Substantia nigra (tissue), 51 donors: ENCODE measurements at places on chromosomes 5 and 9.

GRCh38 chr9:78053627-78054026 lies 22.0 kb upstream of the GNAQ start:
- no peak for DNase-seq

DNA sequence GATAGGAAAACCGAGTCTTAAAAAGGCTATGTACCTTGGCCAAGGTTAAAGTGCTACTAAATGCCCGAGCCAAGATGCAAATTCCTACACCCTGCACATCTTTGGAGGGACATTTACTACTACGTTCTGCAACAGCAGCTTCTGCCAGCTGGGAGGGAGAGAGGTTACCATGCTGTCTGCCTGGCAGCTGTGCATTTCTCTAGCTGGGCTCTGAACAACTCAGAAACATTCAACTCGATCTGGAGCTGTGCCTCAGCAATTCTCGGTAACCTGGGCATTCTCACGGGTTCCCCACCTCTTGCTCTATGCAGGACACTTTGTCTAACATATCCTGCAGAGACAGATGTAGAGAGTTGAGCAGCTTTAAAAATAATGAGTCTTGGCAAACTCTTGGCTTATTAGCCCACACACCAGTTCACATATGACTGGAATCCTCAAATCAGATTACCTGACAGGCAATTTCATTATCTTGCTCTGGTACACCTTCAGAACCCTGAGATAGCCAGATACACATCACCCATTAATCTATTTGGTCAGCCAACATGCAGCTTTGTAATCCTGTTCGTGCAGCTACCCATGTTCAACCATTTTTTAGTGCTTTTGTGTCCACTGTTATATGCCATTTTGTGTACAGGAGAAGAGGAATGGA lies 115.8 kb downstream of the EFNA5 start:
- DNase-seq = no peak

GRCh38 chr5:98433673-98434072 lies 339.8 kb upstream of the RGMB start:
- no peak for DNase-seq

GRCh38 chr9:127878001-127878651 lies 651 bp upstream of the AK1 start:
- DNase-seq = no peak

DNA sequence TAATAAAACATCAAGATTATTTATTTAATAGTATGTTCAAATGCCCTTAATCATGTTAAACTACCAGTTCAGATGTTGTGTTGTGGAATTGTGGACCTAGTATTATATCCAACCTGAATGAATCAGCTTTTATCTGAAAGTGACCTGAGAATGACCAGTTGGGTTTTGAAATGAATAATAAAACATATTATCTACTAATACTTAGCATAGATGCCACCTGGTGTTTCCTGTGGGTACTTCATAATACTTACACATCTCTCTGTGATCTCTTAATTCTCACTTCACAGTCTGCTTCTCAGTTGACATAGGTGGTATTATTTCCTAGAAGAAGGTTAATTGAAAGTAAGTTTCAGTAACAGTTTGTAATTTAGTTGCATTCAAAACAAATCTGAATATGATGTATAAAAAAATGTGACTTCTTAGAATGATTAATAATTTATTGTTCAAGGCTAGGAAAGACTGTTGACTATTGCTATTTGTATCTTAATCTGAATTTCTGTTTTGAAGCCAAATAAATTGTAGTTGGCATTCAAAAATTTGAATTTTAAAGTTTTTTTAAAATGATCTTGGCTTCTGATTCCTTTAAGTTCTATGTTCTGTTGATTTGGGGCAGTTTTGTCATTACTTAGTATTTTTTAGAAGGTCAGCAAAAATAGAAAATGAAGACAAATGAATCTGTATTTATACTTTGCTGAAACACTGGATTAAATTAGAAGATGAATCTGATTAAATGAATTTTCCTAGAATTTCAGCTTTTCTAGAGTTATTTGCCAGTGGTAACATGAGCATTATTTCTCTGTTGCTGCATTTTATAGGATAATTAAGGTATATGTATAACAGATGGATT lies 48.2 kb downstream of the KIF2A start:
- DNase-seq = no peak

DNA sequence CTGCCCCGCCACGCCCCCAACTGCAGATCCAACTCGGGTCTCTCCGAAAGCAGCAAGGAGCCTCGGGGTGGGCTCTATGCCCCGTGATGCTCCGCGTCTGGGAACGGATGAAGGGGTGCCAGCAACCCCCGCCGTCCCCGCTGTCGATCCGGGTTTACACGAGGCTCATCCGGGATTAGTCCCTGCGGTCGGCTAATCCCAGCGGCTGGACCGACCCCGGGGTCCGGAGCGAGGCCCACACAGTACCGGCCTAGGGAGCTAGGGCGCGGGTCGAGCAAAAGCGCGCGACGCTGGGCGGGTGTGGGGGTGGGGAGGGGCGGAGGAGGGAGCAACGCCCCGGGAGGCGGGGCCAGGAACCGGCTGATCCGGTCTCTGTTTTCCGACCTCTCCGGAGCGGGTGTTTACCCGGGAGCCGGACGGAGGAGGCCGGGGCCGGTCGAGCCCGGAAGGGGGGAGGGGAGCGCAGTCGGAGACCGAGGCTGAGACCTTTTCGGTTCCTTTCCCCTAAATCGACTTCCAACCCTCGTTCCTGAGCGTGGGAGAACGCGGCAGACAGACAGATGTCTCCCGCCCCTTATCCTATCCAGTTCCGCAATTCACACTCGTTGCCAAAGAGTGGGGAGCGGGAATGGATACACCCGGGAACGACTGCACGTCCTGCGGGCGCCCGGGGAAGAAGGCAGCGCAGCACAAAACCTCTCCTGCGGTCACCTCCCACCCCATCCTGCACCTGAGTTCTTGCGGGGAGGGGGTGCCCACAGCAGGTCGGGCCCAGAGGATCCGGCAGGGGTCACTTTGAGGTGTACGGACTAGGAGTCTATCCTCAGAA lies 28.6 kb downstream of the PCDH1 start:
- DNase-seq = peak; percentile 85

- no peak for DNase-seq
Observed at GRCh38 chr9:83754383-83754977, 46.7 kb upstream of the UBQLN1 start.

- no peak for DNase-seq
Observed at GRCh38 chr5:127019928-127020327, 10.4 kb downstream of the MARCHF3 start.

GRCh38 chr9:86854898-86855523 lies 92.3 kb downstream of the GAS1 start:
- DNase-seq = no peak

GRCh38 chr5:157186309-157187045 lies 5.8 kb downstream of the ITK start:
- DNase-seq = no peak

GRCh38 chr5:92605591-92605990 lies 975.4 kb downstream of the NR2F1-AS1 start:
- no peak for DNase-seq

DNA sequence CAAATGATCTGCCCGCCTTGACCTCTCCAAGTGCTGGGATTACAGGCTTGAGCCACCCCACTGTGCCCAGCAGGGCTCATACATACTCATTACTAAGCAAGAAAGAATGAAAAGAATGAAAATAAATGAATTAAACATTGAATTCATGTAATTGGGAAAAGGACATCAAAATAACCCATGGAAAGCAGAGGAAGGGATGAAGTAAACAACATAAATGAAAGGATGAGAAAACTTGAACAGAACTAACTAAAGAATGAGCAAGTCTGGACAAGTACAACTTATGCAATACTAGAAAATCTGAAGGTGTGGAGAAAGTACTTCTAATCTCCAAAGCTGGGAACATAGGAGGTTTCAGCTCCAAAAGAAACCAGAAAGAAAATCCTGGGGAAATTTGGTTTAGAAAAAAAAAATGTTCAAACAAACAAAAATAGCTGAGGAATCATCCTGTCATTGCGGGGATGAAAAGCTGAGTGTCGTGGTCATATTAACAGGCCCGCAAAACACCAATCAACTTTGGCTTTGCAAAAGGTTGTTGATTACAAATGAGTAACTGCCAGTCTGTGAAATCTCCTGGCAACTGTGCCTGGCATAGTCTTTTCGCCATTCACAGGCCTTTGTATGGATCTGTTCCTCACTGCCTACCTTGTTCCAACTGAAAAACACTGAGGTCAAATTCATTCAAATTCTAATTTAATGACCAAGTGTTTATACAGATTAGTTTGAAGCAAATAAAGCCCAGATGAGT lies 2.3 kb upstream of the AK3 start:
- DNase-seq = no peak

DNA sequence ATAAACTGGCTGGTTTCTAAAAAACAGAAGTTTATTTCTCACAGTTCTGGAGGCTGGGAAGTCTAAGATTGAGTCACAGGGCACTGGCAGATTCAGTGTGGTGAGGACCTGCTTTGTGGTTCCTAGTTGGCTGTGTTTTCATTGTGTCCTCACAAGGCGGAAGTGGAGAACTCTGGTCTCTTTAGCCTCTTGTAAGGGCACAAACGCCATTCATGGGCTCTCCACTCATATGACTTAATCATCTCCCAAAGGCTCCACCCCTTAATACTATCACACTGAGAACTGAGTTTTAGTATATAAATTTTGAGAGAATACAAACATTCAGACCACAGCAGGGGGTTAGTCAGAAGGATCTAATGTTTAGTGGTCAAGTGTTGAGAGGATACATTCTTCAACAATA lies 208.2 kb downstream of the SEC61B start:
- no peak for DNase-seq

GRCh38 chr5:79621056-79621455 lies 8.8 kb downstream of the TENT2 start:
- DNase-seq = no peak

DNA sequence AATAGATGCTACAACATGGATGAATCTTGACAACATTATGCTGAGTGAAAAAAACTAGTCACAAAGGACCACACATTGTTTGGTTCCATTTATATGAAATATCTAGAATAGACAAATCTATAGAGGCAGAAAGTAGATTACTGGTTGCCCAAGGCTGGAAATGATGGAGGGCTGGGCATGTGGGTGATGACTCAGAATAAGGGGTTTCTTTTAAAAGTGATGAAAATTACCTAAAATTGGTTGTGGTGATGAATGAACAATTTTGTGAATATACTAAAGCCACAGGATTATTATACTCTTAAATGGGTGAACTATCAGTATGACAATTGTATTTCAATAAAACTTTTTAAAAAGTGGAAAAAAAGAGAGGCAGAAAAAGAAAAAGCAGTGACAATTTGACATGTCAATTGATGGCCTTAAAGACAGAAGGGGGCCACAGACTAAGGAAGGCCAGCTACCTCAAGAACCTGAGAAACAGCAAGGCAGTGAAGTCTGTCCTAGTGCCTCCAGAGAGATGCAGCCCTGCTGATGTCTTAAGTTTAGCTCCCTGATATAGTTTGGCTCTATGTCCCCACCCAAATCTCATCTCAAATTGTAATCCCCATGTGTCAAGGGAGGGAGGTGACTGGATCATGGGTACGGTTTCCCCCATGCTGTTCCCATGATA lies 182.7 kb downstream of the PIK3R1 start:
- DNase-seq = no peak

GRCh38 chr9:33350310-33350709 lies 52.1 kb downstream of the AQP7 start:
- DNase-seq = no peak

DNA sequence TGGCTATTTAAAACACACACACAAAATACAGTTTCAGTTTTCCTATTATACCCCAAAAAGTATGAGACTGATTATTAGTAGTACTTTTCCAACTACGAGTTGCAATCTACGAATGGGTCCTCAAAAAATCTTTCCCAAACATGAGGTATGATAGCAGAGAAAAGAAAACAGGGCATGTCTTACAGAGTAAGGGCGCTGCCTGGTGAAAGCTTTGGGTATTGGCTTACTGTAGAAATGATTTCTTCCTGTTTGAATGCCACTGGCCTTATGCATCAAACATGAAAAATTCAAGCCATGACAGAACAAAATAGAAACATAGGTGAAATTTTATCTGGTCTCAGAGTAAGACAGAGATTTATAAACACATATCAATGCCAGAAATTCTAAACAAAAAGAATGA lies 448.0 kb downstream of the SPOCK1 start:
- DNase-seq = no peak

GRCh38 chr5:124790301-124790894 lies 44.0 kb upstream of the ZNF608 start:
- DNase-seq = no peak

GRCh38 chr5:33524476-33524875 lies 83.7 kb downstream of the TARS1 start:
- DNase-seq = no peak

DNA sequence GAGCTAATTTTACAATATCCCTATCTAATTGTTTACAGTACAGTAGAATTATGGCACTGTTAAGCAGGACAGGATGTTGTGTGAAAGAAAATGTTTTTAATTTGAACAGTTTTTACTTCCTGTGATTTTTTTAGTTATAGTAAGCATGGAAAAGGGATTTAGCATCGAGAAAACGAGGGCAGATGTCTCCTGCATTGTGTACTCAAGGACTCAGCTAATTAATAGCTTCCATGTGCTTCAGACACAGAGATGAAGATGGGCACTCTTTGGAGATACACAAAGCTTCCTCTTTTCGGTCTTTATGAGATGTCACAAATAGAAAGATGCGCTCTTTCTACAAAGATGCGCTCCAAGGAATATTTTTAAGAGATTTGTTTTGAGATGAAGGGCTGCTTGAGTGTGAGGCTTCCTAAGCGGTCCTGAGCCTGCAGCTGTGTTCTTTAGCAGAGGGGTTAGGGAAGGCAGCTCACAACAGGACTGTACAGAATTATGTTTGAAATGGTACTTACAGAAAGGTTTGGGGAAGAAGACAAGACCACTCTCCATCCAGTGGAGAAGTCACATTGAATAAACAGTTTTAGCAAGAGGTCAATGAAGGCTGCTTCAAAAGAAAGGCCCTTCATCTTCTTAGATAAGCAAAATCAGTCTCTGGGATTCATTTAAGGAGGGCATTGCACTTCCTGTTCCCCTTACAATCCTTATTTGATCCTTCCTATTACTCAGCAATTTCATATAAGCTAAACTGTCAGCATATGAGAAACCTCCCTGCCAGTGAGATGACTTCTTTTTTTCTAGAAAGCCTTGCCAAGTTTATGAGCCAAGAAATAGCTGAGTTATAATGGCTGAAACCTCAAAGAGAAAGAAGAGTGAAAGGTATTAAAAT lies 311.5 kb downstream of the EFNA5 start:
- no peak for DNase-seq

GRCh38 chr9:119418721-119419120 lies 49.5 kb upstream of the BRINP1 start:
- DNase-seq = no peak

GRCh38 chr9:129647635-129648034 lies 5.7 kb upstream of the ASB6 start:
- DNase-seq = no peak

DNA sequence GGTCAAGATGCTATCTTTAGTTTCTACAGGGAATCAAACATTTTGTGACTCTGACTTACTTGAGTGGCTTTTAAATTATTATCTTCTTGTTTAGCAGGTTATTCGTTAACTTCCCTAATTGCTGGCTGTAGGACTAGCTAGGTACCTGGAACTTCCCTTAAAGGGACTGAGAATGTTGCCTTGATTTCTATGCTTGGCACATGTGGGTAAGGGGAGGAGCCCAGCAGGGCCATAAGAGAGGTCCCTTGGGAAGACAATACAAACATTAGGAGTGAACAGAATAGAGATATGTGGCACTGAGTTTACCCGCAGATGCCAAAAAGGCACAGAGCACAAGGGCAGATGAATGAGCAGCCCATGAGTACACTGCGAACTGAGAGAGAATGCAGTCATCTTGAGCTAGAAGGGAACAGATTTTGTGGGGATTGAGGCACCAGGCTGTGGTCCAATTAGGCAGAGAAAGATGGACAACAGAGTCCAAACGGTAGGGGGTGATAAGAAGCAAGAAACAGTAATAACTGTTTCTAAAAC lies 9.8 kb downstream of the CKMT2 start:
- peak; percentile 26 for DNase-seq
